Urothelium cell line (cell line): ENCODE measurements at places on chromosomes 12 and 14.

- DNase-seq: no peak
Measured at GRCh38 chr12:112352921-112353320, 29.3 kb downstream of the HECTD4 start.

DNA sequence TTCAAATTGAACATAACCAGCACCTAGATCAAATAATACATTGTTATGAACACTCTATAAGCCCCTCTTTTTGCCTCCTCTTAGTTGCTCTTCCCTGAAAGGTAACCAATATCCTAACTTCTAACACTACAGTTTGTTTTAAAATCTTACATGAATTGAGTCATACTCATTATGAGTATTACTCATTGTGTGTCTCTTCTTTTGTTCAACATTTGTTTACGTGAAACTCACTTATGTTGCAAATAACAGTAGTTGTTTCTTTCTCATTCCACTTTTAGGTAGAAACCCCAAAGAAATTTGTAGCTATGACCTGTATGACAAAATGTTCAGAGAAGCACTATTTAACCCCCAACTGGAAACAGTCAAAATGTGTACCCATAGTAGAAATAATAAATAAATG, 6.6 kb downstream of the LRRC9 start:
- DNase-seq: no peak

GRCh38 chr14:55075628-55076175, 24.3 kb downstream of the MAPK1IP1L start:
- no peak for DNase-seq

- no peak for DNase-seq
Measured at GRCh38 chr14:29603696-29604095, 324.0 kb downstream of the PRKD1 start.

- peak; percentile 91 for DNase-seq
Measured at GRCh38 chr12:6827437-6827911, 733 bp upstream of the P3H3 start.

GRCh38 chr14:96888593-96888992, 91.4 kb downstream of the VRK1 start:
- DNase-seq: no peak

GRCh38 chr12:115709540-115710011, 567.9 kb downstream of the MED13L start:
- no peak for DNase-seq

GRCh38 chr12:101927999-101928398, 50.6 kb downstream of the DRAM1 start:
- no peak for DNase-seq

- DNase-seq: peak; percentile 94
Measured at GRCh38 chr14:53338192-53338591, 185.1 kb upstream of the DDHD1 start.

DNA sequence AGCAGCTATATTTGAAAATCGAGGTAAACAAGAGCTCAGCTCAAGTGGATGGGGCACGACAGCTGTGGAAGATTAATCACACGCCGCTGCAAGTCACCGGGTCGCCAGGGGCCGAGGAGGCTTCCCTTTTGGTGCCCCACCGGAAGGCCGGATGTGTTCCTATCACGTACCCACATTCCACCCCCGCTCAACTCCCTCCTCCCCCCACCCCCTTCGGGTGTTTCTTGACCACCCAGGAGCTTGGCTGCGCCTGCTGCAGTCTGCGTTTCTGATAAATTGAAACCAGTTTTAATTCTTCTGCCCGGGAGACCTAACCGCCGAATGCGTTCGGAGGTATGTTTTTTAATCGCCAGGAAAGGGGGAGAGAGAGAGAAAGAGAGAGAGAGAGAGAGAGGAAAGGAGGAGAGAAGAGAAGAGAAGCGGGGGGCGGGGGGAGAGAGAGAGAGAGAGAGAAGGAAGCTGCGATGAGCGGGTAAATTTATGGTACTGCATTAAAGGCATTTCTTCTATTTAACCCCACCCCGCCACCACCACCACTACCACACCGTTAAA, 1.8 kb downstream of the SLC8A3 start:
- DNase-seq: no peak

- no peak for DNase-seq
Measured at GRCh38 chr14:98099527-98099926, 1172.5 kb downstream of the BCL11B start.

DNA sequence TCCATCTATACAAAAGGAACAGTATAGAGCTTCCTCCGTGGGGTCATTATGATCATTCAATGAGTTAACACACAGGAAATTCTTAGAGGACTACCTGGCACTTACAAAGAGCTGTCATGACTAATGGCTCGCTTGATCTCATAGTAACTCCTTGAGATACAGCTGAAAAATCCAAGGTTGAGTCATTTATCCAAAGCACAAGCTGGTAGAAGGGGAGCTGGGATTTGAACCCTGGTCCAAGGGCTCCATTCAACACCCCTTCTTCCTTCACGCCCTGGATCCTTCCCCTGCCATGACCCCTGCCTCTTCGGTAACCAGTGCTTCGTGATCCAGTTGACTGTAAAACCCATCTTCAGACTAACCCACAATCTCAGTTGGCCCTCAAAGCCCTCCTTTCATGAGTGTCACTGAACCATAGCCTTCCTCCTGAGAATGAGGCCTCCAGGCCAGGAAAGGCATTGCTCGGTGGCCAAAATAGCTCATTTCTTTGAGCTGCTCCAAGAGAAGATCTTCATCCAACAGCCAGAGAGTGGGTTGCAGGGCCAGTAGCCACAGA, 7.8 kb downstream of the ZFP36L1 start:
- peak; percentile 61 for DNase-seq

- DNase-seq: peak; percentile 15
Measured at GRCh38 chr14:33432407-33433023, 493.8 kb downstream of the NPAS3 start.

- DNase-seq: no peak
Measured at GRCh38 chr12:69007855-69008351, 74.9 kb upstream of the CPM start.

- peak; percentile 62 for DNase-seq
Measured at GRCh38 chr14:21557084-21557901, 22.6 kb downstream of the OR10G3 start.

GRCh38 chr12:74849801-74850200, 312.2 kb downstream of the ATXN7L3B start:
- DNase-seq: no peak

GRCh38 chr12:53211476-53212381, 4.7 kb upstream of the ITGB7 start:
- no peak for DNase-seq

- no peak for DNase-seq
Measured at GRCh38 chr12:46459111-46459510, 86.5 kb upstream of the SLC38A2 start.

GRCh38 chr14:86790408-86791364, 1202.3 kb downstream of the GALC start:
- no peak for DNase-seq

DNA sequence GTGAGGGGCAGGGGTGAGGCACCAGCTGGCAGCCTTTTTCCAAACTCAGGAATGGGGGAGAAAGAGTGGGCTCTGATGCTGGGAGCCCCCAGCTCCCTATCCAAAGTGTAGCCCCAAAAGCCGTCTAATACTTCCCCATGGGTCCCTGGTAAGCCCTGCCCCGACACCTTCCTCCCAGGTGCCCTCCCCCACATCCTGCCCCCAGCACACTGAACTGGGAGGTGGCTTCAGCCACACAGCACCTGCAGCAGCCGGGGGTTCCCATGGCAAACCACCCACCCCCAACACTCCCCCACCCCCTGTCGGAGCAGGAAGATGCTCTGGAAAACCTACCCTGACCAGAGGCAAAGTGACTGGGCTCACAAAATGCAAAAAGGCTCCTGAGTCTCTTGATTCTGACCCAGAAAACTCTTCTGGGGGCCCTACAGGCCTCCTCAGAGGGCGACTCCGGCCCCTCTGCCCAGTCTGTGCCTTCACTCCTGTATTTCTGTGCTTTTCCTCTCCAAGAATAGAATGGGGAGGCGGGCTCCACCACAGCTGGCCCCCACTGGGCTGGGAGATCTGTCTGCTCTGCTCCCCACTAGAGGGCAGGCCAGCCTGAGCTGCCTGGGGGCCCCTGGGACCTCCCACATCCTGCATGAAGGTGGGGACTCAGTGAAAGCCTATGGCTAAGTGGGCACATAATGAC, 81.6 kb downstream of the ITPK1 start:
- DNase-seq: no peak

- peak; percentile 50 for DNase-seq
Measured at GRCh38 chr12:109763201-109763841, 49.7 kb downstream of the FAM222A start.

DNA sequence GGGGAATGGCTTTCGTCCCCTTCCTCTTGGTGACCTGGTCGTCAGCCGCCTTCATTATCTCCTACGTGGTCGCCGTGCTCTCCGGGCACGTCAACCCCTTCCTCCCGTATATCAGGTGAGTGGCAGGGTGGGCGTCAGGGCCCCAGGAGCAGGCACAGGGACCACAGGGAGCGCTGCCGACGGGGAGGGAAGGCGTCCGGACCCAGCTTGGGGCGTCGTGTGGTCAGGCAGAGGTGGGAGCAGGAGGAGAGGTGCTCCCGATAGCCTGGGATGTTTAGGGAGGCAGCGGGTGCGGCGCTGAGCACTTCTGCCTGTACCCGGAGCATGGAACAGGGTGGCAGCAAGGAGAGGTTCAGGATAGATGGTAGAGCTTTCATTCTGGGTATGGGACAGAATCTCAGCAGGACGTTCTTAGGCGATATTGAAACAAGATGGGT, 444 bp downstream of the DRAM1 start:
- DNase-seq: peak; percentile 40

DNA sequence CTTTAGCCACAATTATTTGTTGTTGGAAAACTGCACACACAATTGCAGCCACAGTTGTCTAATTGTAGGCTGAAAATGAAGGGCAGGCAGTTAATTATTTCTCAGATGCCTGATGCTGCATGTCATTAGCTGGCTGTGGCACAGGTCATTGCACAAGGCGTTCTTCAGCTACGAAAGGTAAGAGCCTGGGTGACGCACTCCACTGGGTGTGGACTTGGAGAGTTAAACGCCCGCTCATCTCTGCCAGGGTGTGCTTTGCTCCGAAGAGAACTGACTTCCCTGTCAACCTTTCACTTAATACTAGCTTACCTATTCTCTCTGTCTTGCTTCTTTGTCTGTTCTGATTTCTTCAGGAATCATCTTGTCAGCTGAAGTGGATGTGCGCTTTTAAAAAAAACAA, 91.4 kb upstream of the CPM start:
- peak; percentile 10 for DNase-seq

- peak; percentile 68 for DNase-seq
Measured at GRCh38 chr12:126389220-126389841, 1324.1 kb downstream of the AACS start.

DNA sequence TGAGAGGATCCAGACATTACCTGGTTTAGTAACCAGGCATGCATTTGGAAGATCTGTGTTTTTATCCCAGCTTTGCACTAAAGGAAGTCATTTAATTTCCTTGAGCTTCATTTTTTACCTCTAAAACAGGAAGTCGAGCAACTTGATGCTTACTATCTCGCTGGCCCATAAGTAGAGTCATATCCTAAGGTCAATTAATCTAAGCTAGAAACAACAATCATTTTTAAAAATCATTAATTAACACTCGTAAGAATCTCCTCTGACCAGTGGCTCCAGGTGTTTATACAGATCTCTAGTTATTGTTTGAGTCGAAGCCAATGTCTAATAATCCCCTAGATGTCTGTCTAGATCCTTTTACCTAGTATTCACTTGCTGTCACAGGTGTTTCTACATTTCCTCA, 355.8 kb upstream of the DCN start:
- no peak for DNase-seq

GRCh38 chr14:73616831-73617230, 4.5 kb downstream of the ACOT6 start:
- DNase-seq: no peak

GRCh38 chr12:30361145-30361544, 334.5 kb downstream of the IPO8 start:
- no peak for DNase-seq

DNA sequence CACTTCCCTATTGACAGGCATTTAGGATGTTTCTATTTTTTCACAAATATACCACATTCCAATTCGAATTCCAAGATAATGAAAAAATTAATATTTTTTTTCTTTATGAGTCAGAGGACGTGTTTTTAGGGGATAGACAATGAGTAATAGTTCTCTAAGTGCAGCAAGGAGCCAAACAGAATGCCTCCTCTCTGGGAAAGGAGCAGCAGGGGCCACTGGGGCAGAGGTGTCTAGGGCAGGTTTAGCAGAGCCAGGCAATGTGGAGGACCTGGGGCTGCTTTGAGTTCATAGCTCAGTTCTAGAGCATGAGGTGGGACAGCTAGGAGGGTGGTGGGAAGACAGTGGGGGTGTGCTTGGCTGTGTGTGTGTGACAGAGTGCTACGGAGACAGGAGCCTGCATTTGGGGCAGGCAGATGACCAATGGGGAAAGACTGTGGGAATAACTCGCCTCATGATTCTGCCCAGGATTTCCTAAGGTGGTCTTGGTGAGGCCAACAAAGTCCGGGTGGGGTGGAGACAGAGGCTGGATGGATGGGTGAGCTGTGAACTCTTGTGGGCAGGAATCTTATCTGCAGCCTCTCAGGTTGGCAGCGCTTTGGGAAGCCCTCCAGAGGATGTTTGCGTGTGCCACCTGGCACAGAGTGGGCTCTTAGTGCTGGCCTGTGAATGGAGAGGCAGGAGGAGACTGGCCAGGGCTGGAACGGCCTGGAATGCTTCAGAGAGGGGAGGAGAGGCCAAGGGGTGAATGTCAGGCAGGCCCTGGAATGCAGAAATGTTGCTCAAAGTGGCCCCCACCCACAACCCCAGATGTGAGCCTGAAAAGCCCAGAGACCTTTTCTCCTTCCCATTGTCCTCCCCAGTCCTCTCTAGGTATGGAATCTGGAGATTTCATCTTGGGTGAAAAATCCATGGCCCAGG, 2.4 kb upstream of the KRT7 start:
- DNase-seq: peak; percentile 85

- DNase-seq: no peak
Measured at GRCh38 chr14:33587791-33588190, 363.1 kb downstream of the EGLN3 start.

GRCh38 chr12:57581802-57582201, 9.2 kb upstream of the PIP4K2C start:
- no peak for DNase-seq

- DNase-seq: no peak
Measured at GRCh38 chr12:106137530-106138356, 1.0 kb downstream of the NUAK1 start.

GRCh38 chr12:9936591-9936990, 4.4 kb upstream of the CLEC2A start:
- no peak for DNase-seq

DNA sequence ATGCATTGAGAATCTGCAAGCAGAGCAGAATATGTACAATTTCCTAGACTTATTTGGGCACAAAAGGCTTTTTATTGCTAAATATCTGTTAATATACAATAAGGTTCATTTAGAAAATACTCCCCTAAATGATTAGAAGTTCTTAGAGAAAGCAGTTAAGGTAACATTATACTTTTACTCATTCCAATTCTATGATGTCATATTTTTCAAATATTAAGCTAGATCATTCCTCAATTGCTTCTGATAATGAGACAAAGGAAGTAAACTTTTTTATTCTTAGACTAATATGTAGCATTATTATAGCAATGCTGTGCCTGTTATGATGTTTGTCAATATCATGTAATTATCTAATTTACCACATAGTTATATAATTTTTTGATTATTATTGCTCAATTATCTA, 447.0 kb downstream of the SLC16A7 start:
- DNase-seq: no peak

GRCh38 chr12:13805041-13805440, 176.4 kb downstream of the GRIN2B start:
- DNase-seq: no peak
